ENCODE measurements at places on chromosomes 16 and 17.

DNA sequence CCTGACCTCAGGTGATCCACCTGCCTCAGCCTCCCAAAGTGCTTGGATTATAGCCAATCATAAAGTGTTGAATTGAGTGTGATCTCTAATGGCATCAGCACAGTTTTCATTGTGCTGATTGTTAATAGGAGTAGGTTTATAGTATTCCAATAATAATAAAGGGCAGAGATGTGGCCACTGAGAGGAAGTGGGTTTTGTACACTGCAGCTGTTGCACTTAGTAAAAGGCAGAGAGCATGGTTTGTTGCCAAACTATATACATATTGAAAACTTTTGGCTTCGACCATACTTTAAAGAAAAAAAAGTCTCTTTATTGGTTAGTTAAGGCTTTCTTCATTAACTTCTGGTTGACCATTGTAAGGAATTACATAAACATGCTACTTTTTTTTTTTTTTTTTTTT is 185.9 kb downstream of the CDK5R1 start:
- no peak for DNase-seq

- DNase-seq, result no peak
Observed at GRCh38 chr16:82504836-82505235, 121.9 kb upstream of the CDH13 start.

GRCh38 chr17:9644910-9645751 is at the start of gene USP43:
USP43 (plus strand) TSS chr17:9645517; CDS start chr17:9645633, 116 bp downstream.
- no peak for DNase-seq

- DNase-seq, result no peak
Observed at GRCh38 chr16:81616321-81617020, 162.6 kb upstream of the PLCG2 start.

- DNase-seq, result no peak
Observed at GRCh38 chr17:63775420-63775819, 1.4 kb downstream of the DDX42 start.

DNA sequence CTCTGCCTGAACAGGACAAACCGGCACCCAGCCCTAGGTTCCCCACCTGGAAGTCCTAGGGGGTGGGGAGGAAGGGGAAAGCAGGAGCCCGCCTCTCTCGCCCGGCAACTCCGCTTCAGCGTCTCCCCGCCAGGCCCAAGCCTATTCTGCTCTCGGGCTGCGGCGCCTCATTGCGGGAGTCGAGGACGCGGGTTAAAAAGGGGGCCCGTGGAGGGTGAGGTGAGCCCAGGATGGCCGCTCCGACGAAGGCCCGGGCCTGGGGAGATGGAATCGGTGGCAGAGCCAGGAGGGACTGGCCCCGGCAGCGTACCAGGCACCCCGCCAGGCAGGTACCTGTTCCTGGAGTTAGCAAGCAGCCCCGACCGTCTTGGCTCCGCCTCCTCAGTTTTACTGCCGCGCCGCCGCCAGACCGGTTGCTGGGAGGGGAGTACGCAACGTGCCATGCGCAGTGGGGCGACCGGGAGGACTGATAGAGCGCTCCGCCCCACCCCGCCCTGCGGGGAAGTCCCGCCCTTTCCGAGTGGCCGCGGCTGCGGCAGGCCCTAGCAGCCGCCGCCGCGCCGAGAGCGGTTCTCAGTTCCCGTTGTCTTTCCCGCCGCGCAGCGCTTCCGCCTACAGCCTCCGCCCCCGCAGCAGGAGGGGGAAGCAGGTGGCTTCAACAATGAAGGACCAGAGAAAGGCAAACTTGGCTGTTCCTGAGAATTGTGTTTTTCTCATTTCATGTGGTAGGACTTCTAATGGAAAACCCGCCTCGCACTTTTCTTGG is at the start of gene STRADA:
Gene STRADA, minus strand, starts transcription at position 392 of the 766 bp plus-strand sequence. CDS start 13,430 bp downstream, outside the sequence.
- DNase-seq, result peak; percentile 64
